ENCODE measurements at places on chromosomes 4 and X.

- no peak for DNase-seq
Measured at GRCh38 chr4:15515106-15515505, 45.4 kb downstream of the CC2D2A start.

GRCh38 chr4:128831531-128832242 lies 22.2 kb downstream of the JADE1 start:
- no peak for DNase-seq

GRCh38 chr4:38818441-38818976 lies 13.9 kb upstream of the TLR1 start:
- peak; percentile 19 for DNase-seq

DNA sequence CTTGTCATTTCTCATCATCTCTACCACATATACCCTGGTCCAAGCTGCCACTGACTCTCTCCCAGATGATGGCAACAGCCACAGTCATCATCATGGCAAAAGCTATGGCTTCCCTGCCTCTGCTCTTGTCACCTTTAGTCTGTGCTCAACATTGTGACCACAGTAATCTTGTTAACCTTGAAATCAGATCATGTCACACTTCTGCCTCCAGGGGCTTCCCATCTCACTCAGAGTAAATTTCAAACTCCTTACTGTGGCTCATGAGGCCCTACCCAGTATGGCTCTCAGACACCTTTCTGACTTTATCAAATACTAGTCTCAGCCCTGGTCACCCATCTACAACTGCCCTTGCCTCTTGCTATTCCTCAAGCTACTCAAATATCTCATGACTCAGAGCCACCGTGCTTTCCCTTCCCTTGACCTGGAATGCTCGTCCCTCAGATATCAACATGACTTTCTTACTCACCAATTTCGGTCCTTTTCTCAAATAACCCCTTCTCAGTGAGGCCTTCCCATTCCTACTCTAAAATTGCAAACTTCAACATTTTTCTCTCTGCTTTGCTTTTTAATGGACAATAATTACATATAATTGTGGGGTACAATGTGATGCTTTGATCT lies 41.1 kb upstream of the STIM2 start:
- DNase-seq, result no peak

DNA sequence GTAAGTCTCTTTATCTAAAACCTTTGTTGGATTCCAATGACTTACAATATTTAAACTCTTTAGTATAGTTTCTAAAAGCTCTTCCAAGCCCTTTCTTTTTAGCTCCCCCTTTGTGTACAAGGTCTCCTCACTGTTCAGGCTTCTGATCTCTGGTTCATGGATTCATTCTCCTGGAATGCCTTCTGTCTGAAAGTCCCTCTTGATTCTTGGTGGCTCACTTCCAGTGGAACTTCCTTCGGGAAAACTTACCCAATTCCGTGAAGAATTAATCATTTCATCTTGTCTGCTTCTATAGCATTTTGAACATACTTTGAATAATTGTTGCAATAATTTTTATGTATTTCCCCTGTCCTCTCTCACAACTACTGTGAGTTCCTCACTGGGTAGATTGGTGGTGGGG lies 3.6 kb downstream of the ARHGAP24 start:
- DNase-seq, result no peak

DNA sequence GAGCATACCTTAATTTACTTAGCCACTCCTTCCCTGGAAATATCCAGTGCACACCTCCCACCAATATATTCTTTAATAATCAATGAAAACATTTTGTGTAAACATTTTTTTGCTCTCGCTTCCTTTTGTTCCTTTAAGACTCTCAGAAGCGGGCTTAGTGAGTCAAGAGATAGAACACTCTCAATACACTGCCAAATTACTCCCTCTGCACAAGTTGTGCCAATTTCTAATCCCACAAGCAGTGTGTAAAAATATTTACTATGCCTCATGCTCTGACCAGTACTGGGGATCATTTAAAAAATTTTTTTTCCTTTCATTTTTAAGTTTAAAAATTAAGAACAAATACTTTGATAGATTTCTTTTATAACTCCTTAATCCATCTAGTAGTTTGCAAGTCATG lies 5.1 kb downstream of the MORF4L2 start:
- no peak for DNase-seq

DNA sequence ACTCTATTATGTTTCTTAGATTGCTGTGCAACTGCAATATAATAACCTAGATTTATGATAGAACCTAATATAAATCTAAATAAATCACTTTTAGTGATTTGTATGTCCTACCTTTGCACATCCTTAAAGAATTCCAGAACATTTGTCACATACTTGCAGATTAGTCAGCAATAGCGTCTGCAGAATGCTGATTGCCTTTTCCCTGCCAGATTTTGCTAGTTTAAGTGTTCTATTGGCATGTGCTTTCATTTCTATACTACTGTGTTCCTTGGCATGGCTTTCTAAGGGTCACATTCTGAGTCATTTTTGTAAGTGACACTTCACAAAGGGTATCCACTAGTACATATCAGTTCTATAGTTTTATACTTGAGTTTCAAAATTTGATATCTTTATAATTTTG lies 303.1 kb upstream of the GIMD1 start:
- DNase-seq, result no peak

- DNase-seq, result no peak
Measured at GRCh38 chrX:14056206-14056605, 26.5 kb upstream of the GEMIN8 start.

GRCh38 chrX:4622486-4623167 lies 909.2 kb upstream of the PRKX start:
- no peak for DNase-seq

GRCh38 chrX:9135901-9136510 lies 102.1 kb upstream of the FAM9B start:
- no peak for DNase-seq

GRCh38 chr4:169436734-169437133 lies 166.0 kb upstream of the SH3RF1 start:
- DNase-seq, result no peak
